Stimulated activated CD8-positive, alpha-beta memory T cell treated with anti-CD3 and anti-CD28 coated beads, Interleukin-7, amount 100 ng/mL, for 4 hours (primary cell): ENCODE measurements at places on chromosomes 2 and 18.

DNA sequence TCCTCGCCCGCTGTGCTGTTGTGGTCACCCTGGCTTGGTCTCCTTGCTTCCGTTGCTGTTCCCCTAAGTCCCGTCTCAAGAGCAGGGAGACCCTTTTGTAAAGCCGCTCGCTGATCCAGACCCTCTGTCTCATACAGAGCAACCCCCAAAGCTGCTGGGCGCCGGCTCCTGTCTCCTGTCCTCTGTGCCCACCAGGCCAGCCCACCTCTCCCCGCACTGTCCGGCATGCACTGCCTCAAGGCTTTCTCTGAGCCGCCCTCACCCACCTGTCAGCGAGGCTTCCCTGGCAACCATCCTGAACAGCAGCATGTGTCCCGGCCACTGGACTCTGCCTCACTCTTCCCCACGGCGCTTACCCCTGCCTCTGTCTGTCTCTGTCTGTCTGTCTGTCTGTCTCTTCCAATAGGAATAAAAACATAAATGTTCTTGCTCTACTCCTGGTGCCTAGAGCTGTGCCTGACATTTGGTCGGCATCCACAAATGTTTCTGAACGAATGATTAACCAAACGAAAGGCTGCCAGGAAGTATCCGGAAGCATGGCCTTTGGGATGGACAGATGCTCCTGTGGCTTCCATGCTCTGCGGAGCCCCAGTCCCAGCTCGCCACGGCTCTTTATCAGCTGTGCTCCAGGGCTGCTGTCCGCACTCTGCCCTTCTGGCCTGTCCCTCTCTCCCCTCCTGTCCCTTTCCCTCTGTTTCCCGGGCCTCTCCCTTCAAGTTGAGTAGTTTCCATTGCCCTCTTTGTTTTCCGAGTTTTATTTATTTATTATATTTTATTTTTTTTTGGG is 7.8 kb downstream of the COLEC11 start:
- DNase-seq = no peak

GRCh38 chr18:31978616-31979015 is 35.7 kb upstream of the TRAPPC8 start:
- DNase-seq = no peak

DNA sequence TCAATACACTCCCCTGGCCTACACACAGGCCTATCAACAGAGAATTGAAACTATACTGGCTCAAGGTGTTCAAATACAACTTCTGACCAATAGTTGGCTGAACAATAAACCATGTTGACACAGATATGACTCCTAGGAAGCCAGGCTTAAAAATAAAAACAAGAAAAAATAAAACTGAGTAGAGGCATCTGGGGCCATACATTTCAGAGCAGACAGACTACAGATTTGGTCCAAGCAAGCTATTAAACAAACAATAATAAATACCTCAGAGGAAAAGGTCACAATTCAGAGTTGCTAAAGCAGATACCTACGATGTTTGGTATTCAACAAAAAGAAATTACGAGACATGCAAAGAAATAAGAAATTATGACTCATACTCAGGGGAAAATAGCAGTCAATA is 132.8 kb upstream of the ACVR2A start:
- no peak for DNase-seq

DNA sequence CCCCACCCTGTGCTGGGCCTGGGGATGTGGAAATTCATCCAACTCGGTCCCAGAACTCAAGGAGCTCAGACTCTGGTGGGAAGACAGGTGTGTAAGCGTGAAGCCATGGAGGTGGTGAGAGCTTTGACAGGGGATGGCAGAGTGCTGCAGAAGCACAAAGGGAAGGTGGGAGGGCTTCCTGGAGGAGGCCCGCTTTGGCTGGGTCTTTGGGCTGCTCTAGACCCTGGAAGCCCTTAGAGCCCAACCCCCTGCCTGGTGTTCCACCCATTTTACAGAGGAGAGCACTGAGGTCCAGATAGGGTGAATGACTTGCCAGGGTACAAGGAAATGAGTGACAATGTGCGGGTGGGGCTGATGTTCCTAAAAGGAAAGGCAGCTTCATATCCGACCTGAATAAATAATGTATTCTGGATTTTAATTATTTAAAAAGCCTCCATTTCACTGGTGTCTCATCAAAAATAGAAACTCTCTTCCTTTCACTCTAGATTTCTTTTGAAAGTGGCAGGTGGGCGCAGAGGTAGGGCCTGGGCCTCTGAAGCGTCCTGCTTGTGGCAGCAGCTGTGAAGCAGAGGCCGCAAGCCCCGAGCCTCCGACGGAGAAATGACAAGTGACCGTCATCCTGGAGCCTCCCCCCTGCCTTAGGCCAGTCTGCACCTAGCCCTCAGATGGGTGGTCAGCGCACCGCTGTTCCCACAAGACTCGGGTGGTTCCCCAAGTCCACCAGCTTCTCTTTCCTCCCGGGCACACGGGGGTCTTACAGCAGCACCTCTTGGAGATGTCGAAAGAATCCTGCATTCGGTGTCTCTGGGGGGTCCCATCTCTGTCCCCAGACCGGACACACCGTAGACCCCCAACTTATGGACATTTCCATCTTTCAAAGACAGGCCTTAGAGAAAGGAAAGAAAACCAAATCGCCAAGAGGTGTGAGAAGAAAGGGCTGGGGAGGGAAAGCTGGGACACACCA is 71.0 kb upstream of the TAF1B start:
- DNase-seq = no peak

GRCh38 chr2:8511868-8512612 is 169.8 kb upstream of the ID2 start:
- no peak for DNase-seq

GRCh38 chr2:16416651-16417050 is 249.0 kb downstream of the CYRIA start:
- no peak for DNase-seq

DNA sequence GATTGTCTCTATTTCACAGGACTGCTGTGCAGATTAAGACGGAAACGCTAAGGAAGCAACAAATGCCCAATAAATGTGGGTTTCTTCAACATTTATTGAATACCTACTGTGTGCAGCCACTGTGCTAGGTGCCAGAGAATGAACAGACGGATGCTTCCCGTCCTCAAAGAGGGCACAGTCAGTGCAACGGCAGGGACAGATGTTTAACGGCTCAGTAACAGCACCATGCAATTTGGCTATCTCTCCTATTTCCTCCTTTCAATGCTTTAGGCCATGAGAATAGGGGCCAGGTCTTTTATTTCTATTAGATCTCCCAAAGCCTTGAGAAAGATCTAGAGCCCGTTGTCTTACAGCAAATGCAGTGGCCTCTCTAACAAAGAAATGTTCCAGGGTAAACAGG is 7.2 kb downstream of the EDAR start:
- no peak for DNase-seq

DNA sequence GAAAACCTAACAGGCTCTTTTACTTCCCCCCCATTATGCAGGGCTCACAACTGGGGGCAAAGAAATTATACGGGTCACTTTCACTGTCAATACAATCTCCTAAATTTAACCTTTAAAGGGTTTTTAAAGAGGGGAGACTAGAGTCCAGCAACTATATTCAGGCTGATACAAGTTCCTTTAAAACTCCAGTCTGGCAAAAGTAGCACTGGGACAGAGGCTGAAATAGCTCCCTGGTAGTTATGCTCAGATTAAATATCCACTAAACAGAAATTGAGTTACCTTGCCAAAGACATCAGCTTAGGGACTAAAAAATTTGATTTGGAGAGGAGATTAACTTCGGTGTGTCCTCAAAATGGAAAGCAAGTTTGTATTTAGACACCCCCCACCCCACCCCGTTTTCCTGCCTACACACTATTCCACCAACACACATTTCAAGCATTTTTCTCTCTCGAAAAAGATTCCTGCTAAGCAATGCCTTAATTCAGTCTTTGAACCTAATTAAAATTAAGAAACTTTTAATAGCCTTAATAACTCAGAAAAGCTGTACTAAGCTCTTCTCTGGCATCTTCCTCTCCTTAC is 127.2 kb downstream of the OSBPL1A start:
- no peak for DNase-seq

DNA sequence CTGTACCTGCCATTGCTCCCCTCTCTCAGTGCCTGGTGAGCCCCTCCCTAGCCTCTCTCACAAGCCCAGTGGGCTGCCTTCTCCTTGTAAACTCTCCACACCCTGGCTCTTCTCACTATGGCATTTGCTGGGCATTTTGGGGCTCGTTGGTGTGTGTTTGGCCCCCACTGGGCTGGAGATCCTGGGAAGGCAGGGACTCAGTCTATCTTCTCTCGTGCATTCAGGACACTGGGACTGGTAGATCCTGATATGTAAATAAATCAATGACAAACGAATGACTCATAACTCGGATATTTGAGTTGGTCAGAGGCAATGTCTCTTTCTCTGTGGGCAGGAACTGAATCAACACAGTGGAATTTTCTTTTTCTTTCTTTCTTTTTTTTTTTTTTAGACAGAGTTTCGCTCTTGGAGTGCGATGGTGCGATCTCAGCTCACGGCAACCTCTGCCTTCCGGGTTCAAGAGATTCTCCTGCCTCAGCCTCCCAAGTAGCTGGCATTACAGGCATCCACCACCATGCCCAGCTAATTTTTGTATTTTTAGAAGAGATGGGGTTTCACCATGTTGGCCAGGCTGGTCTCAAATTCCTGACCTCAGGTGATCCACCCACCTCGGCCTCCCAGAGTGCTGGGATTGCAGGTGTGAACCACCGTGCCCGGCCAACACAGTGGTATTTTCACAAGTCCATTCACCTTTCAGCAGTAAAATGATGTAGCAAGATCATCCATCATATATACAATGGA is 144.6 kb upstream of the SPRED2 start:
- DNase-seq = no peak

- DNase-seq = no peak
Observed at GRCh38 chr2:143190431-143190830, 61.2 kb downstream of the ARHGAP15 start.

GRCh38 chr2:133331436-133331835 is 236.8 kb downstream of the NCKAP5 start:
- no peak for DNase-seq

GRCh38 chr18:11249391-11249790 is 100.0 kb upstream of the PIEZO2 start:
- DNase-seq = no peak

DNA sequence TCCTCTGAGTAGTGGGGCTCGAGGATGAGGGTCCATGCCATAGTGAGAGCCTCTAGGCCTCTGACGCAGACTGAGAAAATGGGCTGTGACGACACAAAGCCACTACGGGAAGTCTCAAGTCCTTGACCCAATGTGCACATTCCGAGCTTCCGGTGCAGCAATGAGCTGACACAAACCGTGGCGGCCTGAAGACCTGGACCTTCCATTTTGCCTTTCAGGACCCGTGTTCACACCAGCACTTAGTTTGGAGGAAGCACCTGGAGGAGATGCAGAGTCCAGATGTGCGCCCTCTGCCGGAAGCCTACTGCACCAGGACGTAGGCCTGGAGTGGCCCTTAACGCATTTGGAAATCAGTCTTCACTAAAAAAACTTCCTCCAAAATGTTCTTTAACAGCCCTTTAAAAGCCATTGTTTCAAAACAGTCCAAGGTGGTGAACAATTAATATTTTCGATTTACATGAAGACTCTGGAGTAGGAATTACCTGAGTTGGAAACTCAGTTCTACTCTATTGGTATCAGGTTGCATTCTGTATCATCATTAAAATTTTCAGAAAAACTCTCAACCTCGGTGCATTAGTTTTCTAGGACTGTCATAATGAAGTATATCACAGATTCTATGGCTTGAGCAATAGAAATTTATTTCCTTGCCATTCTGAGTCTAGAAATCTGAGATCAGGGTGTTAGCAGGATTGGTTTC is 33.9 kb downstream of the BMP10 start:
- peak; percentile 40 for DNase-seq

GRCh38 chr2:23420840-23421476 is 36.0 kb downstream of the KLHL29 start:
- no peak for DNase-seq

DNA sequence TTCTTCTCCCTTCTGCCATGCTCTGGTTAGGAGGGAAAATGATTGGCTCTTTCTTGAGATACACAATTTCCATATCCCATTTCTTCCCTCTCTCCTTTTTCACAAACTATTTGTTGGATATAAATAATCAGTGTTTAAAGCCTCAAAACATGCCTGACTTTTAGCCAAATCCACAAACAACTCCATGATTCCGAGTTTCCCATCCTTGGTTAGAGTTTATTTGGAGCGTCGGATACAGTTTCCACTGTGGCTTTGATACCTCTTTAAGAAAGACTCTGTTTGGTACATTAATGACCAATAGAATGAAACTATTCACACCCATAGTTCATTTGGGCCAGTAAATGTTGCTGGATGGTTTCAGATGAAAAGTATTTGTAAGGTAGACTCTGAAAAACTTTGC is 5.9 kb upstream of the FHL2 start:
- DNase-seq = no peak

GRCh38 chr18:3360211-3360610 is 89.8 kb upstream of the TGIF1 start:
- DNase-seq = no peak

GRCh38 chr2:130335226-130335625 is 7.5 kb upstream of the IMP4 start:
- no peak for DNase-seq

GRCh38 chr2:231161252-231161839 is 36.5 kb upstream of the HTR2B start:
- DNase-seq = no peak

DNA sequence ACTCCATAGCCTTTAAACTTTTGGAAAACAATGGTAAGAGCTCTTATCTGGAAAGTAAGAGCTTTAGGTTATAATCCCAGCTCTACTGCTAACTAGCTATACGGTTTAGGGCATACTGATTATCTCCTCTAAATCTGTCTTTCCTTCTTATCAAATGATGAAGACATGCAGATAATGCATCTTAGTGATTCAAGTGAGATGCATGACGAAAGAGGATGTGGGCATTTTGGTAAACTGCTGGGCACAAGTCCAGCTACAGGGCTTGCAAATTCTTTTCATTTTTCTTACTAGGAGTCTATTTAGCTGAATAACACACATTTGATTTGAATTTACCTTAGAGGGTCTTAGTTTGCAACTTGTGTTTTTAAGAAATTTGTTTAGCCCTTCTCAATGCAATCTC is 1604.8 kb upstream of the ZEB2 start:
- no peak for DNase-seq

DNA sequence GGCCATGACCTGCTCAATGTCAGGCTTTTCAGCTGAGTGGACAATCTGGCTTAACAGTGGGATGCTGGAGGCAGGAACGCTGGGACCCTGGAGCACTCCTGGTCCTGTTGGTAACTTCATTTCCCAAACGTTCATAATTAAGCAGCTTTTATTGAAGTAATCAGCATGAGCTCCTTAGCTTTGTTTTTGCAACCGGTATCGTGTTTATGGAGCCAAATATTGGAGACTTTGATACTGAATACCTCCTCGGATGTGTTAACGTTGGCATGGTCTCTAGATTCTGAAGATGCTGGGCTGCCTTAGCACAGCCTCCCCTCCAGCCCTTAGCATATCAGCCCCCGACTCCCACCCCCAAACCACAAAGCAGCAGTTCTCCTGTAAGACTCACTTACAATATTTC is 60.7 kb downstream of the OSR1 start:
- no peak for DNase-seq
